ENCODE measurements at places on chromosomes 1 and 21.
A peak's percentile ranks its signal among the peaks of the same experiment; 100 is the strongest.

- DNase-seq = no peak
Observed at GRCh38 chr1:38898653-38899230, 17.4 kb upstream of the GJA9 start.

GRCh38 chr1:3632298-3632697, 7.5 kb downstream of the TPRG1L start:
- DNase-seq = no peak

DNA sequence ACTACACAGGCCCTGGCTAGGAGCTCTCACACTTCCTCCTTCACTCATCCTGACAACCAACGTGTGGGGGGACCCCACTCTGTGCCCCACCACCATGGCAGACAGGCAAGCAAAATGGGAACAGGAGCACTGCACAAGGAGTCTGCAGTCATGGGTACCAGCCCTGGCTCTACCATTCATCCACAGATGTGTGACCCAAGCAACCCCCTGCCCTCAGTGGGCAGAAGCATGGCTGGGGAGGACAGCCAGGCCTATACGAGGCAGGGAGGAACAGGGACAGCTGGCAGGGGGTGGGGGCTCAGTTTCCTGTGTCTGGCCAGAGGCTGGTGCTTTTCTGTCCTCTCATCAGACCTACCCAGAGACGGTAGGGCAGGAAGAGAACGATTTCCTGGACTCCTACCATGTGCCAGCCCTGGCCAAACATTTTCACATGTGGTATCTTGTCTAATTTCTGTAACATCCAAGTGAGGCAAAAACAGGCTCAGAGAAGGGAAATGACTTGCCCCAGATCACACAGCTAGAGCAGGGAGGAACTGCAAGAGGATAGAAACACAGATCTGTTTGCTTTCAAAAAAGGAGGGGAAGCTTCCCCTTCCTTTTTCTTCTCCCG, 178.0 kb downstream of the HIVEP3 start:
- no peak for DNase-seq

DNA sequence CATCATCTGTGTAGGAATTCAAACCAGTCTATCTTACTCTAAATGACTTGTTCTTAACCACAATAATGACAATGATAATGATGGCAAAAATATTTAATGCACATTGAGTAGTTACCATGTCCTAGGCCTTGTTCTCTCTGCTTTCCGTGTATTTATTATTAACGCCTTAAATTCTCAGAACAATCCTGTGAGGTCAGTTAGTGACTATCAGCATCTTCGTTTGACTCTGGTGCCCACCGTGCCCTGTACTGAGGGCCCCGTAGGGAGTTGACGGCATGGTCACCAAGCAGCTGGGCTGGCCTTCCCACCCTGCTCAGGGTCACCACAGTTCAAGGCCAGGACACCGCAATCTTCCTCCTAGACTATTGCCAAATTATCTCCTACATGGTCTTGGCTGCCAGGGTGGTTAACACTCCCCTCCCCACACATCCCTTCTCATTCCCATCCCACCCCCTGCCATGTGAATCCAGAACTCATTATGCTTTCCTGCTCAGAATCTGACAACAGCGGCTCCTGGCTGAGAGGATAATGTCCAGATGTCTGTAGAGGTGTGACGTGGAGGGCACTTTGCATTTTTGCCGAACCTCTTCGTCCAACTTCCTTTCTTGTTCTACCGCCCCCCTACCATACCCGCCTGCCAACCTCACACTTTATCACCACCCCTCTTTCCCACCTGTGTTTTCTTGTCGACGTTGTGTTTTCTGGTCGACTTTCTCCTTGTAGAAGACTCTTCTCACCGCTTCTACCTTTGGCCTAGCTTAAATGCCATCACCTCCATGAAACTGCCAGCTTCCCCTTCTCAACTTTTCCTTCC, 33.4 kb downstream of the IGFN1 start:
- no peak for DNase-seq

DNA sequence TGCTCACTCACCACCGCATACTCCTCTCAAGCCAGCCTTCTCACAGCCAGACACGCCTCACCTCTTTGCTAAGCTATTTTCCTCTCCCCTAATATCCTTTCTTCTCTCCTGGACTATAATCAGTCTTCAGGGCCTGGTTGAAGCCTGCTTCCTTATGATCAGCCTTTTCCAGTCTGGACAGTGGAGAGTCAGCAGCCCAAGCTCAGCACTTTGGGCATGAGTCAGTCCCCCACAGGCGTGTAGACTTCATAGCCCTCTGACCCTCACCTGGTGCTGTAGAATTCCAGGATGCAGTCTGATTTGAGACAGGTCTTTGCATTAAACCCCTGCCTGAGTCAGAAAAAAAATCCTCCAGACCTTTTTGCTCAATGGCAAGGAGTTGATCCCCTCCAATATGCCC, 2.5 kb downstream of the HPCAL4 start:
- no peak for DNase-seq

GRCh38 chr1:164739189-164739588, 180.2 kb downstream of the PBX1 start:
- DNase-seq = no peak

GRCh38 chr1:89211035-89211634, 12.4 kb upstream of the GBP4 start:
- no peak for DNase-seq

DNA sequence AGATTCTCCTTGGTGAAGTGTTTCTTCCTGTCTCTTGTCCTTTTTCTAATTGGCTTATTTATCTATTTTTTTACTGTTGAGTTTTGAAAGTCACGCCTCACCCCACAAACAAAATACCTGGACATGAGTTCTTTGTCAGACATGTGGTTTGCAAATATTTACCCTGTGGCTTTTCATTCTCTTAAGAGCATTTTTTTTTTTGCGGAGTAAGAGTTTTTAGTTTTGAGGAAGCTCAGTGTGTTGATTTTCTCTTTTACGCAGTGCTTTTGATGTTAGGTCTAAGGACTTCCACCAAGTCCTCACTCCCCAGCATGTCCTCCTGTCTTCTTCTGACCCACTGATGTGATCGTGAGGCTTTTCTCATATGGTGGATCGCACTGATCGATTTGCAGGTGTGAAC, 7.6 kb downstream of the DFFB start:
- DNase-seq = no peak

- DNase-seq = no peak
Observed at GRCh38 chr1:54499360-54500106, 48.5 kb upstream of the ACOT11 start.

DNA sequence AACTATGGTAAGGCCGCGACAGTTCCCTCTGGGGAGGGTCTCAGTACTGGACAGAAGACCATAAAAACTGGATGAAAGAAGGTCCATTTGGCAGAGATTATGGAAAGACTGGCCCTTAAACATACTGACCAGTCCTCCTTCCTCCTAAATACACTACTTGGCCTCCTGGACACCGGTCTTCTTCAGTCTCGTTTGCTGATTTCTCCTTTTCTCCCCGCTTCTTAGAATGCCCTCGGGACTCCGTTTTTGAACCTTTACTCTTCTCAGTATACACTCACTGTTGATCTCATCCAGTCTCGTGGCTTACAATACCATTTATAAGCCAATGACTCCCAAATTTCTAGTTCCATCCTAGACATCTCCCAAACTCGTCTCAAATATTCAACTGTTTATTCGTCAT, 694 bp upstream of the MRPL9 start:
- no peak for DNase-seq

DNA sequence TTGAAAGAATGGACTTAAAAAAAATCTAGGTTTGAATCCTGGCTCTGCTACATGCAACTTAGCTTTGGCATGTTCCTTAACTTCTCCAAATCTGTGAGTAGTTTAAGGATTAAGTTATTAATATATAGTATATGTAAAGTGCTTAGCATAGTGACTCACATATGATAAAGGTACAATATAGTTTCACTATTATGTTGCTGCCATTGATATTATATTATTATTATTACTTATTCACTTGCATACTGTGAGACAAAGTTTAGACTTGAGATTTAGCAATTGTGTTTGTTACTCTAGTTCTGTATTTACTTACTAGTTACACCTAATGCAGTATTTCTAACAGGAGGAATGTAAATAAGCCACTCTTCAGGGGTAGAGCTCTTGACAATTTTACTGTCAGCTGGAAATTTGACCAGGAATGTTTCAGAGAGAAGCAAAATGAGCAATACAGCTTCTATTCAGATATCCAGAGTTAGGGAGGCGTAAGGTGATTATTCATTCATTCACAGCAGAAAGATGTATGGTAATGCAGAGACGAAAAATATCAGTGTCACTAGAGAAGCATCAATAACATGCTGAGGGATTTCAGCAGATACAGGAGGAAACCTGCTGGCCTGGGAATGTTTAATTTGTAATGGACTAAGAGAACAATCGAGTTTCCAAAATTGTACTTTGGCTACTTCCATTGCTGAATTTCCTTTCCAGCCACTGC, 25.5 kb downstream of the RGS7 start:
- DNase-seq = peak; percentile 17

All from GM06990 (cell line).